NCI-H2081 (cell line): ENCODE measurements at places on chromosomes 6 and 20.

- DNase-seq, result no peak
Observed at GRCh38 chr6:50264995-50265571, 215.4 kb upstream of the DEFB112 start.

DNA sequence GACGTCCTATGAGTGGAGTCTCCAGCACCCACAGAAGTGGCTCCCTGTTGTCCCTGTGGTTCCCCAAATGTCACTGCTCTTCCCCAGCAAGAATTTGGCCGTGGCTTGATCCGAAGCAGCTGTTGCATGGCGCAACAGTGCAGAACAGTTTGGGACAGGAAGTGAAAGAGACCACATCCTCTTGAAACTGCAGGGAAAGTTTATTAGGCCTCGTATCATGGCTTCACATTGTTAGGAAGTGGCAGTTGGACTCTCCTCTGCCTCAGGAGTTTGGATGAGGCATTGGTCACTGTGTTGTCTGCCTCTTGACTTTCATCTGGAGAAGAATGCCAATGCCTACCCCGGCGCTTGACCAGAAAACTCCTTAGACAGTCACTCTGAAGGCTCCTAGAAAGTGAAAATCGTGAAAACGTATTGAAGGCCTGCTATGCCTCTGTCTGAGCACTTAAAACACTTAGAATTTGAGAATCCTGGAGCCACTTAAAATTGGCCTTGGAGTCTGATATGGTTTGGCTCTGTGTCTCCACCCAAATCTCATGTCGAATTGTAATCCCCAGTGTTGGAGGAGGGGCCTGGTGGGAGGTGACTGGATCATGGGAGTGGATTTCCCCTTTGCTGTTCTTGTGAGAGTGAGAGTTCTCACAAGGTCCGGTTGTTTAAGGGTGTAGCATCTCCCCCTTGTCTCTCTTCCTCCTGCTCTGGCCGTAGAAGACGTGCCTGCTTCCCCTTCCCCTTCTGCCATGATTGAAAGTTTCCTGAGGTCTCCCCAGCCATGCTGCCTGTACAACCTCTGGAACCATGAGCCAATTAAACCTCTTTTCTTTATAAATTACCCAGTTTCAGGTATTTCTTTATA is 334.9 kb upstream of the JARID2 start:
- DNase-seq, result no peak

GRCh38 chr6:90131125-90131524 is 165.5 kb downstream of the BACH2 start:
- no peak for DNase-seq

GRCh38 chr6:26158581-26159356 is 71.5 kb downstream of the HFE start:
- DNase-seq, result peak; percentile 32

DNA sequence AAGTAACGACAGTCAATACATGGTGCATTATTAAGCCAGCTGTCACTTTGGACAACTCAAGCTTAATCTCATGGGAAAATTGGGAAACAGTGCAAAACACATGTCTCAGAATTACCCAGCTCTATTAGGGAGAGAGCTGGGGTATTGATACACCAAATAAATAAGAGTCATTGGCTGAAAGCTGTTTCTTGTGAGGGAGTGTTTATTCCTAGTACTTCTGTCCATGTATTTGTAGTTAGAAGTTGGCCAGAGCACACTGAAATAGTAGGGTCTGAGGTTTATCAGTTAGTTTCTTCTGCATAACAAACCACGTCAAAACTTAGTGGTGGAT is 192.0 kb upstream of the RALGAPA2 start:
- no peak for DNase-seq

DNA sequence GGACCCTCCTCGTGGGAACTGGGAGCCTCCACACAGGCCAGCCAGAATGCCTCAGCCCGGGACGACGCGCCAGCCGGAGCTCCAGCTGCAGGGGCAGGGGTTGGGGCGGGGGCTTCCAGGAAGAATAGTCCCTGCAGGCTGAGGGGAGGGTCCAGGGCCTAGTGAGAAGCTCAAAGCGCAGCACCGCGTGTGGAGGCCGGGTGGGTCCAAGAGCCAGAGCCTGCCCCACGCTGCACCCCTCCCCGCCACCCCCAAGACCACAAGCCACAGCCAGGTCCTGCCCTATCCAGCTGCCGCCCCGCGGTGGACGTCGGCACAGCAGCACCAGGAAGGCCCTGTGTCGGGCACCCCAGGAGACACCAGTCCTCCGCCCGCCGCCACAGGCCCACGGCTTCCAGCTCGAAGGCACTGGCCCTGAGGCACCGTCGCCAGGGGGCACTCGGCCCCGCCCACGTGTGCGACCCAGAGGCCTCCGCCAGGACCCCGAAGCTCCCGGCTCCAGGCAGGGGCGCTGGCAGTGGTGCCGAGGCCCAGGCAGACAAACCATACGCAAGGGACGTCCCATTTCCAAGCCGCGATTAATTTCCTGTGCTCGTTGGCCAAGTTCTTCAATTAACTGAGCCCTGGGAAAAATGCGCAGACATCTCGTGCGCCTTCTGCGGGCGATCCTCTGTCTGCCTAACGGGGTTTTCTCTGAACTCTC is 19.5 kb downstream of the KCNQ2 start:
- no peak for DNase-seq

GRCh38 chr6:42152024-42152423 is 9.6 kb upstream of the C6orf132 start:
- DNase-seq, result no peak

DNA sequence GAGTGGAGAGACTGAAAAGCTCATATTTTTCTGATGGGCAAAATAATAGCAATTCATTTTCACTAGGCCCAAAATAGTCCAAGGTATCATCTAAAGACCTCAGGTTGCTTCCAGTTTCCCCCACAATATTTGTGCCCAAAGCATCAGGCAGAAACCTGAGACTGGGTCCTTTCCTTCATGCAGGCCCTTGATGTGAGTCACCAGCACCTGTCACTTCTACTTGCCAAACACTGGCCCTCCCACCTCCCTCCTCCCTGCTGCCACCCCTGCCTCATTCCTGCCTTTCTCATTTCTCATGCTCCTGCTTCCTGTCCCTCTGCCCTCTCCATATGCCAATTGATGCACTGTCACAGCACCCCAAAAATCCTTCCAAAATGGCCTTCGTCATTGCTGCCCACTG is 230.4 kb upstream of the CST7 start:
- DNase-seq, result no peak

DNA sequence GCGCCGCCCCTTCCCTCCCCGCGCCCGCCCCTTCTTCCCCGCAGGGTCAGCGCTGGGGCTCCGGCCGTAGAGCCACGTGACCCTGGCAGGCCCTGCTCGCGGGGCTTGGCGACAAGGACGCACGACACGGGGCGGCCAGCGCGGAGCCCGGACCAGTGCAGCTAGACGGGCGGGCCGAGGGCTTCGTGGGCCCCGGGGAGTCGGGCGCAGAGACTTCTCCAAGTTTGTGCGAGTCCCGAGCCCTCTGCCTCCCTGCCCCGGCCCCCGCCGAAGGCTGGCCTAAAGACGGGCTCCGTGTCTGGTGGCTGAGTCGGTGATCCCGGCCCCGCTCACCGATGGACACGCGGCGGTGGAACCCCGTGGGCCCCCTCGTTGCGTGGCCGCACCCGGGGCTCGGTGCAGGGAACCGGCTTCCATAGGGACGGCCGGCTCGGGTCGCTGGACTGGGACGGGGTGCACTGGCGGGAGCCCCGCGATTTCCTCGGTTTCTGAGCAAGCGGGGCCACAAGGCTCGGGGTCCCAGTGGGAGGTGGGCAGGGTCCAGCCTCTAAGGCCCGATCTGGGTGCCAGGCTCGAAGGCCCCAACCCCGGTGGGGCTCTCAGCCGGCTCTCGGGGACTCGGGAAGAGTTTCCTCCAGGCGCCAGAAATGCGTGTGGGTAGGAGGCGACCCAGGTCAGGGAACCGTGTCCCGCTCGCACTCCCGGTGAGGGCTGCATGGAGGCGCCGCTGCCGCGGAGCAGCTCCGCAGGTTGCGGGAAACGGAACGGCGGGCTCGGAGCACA is 452 bp upstream of the GATA5 start:
- DNase-seq, result no peak

GRCh38 chr6:154276810-154277628 is 79.6 kb downstream of the IPCEF1 start:
- peak; percentile 52 for DNase-seq

- DNase-seq, result no peak
Observed at GRCh38 chr6:105369145-105369544, 33.7 kb downstream of the PREP start.

DNA sequence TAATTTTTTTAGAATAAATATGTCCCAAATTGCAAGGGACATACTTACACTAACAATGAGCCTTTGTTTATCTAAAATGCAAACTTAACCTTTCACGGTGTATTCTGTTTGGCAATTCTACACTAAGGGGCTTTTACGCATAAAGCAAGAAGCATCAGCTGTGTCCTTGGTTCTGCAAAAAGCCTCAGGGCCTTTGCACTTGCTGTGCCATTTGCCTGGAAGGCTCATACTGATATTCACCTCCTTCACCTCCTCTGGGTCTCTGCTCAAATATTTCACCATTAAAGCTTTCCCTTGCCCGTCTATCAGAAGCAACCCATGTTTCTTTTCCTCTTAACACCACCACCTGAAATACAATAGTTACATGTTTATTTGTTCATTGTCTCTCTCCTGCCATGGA is 8.9 kb upstream of the BMP7 start:
- DNase-seq, result no peak

GRCh38 chr6:13217206-13217905 is 111.0 kb downstream of the TBC1D7 start:
- no peak for DNase-seq

DNA sequence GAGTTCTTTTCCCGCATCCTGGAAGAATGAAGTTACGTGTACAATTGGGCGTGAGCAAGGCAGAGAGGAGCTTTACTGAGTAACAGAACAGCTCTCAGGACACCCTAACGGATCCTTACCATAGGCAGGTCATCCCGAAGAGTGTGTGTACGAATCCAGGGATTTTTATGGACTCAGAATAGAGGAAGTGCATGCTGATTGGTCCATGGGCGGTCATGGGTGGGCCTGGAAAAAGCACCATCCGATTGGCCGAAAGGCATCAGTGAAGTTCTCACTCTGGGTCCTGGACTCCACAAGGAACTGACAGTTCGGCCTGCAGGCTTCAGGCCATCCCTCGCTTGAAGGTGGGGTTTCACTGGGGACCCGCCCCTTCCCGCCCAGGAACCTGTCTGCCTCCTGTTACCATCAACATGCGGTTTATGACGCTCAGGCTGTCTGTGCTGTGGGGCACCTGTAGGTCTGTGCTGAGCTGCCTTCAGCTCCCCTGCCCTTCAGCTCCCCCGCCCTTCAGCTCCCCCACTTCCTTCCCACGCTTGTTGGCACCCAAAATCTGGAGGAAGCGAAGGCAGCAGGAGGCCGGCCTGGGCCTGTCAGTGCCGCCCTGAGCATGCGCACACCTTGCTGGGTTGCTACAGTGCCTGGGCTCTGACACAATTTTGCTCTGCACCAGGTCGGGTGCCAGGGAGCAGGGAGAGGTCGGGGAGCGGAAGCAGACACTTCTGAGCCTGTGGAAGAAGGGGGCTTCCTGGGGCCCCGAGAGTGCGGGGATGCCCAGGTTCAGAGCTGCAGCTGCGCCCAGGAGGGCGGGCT is 57.9 kb upstream of the MANEA start:
- no peak for DNase-seq

DNA sequence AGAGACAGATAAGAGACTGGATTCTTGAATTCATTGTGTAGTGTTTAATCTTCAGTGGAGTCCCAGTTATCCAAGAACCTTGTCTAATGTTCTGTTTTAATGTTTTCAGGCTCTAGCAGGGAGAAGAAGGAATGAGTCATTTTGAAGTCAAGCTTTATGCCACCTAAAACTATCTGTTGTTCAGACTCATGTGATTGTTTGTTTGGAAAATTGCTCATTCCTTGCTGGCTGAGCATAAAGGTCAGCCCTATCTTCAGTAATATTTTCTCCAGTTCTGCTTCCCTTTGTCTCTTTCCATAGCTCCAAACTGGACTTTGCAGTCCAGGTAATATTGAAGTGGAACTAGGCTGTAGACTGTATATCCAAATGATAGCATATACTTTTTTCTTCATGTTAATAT is 34.2 kb downstream of the CLVS2 start:
- no peak for DNase-seq

- no peak for DNase-seq
Observed at GRCh38 chr6:10633216-10633615, 61.2 kb downstream of the C6orf52 start.

GRCh38 chr20:21286775-21287174 is 16.4 kb upstream of the XRN2 start:
- DNase-seq, result no peak

DNA sequence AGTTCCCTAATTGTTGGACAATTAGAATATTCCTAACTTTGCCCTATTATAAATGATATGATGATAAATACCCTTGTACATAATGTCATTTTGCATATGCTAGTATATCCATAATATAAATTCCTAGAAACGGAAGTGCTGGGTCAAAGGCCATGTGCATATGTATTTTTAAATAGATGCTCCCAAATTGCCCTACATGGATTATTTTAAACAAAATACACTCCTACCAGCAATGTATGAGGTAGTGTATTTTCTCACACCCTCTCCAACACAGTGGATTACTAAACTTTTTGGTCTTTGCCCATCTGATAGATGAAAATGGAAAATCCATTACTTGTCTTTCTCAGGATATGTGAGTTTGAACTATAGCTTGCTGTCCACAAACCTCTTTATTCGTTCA is 385.1 kb upstream of the JARID2 start:
- no peak for DNase-seq

GRCh38 chr20:815914-816606 is 17.5 kb upstream of the FAM110A start:
- peak; percentile 51 for DNase-seq

GRCh38 chr6:80217794-80218193 is 111.3 kb downstream of the BCKDHB start:
- no peak for DNase-seq

GRCh38 chr20:57742507-57743181 is 32.8 kb upstream of the PMEPA1 start:
- DNase-seq, result no peak

DNA sequence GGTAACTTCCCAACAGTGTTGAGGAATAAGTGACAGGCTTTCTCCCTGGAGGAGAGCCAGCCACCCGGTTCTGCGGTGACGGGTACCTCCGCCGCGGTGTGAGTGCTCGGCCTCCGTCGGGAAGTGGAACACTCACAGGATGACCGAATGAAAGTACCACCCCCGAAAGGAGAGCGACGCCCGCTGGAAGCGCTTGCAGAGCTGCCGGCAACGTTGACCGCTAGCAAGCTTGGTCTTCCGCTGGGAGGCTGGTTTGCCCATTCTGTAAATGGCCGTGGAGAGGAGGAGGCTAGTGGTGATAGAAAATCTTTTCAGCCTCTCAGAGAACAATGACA is 614 bp upstream of the TMEM242 start:
- no peak for DNase-seq
